Testis (tissue), 5 donors: ENCODE measurements at places on chromosomes 11 and 22. TPM values are rescaled to one million over a fixed set of nuclear protein-coding genes. Genes with fewer than 3 reads are reported as not detected.

- DNase-seq: no peak
- H3K4me3 ChIP-seq: no peak overlapping the region
- H3K27ac ChIP-seq: no peak overlapping the region
- no peaks in the 10 kb centered on the region for H3K4me1 ChIP-seq
- H3K27me3 ChIP-seq: no peaks in the 10 kb centered on the region
Measured at GRCh38 chr11:45168366-45169130, 22.1 kb downstream of the PRDM11 start.

DNA sequence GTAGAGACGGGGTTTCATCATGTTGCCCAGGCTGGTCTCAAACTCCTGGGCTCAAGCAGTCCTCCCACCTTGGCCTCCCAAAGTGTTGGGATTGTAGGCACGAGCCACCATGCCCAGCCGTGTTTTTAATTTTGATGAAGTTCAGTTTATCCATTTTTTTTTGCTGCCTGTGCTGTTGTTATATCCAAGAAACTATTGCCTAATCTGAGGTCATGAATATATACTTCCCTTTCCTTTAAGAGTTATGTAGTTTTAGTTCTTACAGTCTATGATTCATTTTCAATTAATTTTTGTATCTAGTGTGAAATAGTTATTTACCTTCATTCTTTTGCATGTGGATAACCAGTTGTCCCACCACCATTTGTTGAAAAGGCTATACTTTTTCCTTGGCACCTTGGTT is 50.3 kb upstream of the SORL1-AS1 start:
- no peak for DNase-seq
- no peaks in the 10 kb centered on the region for H3K27me3 ChIP-seq
- H3K36me3 ChIP-seq: no peaks in the 10 kb centered on the region
- H3K4me1 ChIP-seq: no peaks in the 10 kb centered on the region

DNA sequence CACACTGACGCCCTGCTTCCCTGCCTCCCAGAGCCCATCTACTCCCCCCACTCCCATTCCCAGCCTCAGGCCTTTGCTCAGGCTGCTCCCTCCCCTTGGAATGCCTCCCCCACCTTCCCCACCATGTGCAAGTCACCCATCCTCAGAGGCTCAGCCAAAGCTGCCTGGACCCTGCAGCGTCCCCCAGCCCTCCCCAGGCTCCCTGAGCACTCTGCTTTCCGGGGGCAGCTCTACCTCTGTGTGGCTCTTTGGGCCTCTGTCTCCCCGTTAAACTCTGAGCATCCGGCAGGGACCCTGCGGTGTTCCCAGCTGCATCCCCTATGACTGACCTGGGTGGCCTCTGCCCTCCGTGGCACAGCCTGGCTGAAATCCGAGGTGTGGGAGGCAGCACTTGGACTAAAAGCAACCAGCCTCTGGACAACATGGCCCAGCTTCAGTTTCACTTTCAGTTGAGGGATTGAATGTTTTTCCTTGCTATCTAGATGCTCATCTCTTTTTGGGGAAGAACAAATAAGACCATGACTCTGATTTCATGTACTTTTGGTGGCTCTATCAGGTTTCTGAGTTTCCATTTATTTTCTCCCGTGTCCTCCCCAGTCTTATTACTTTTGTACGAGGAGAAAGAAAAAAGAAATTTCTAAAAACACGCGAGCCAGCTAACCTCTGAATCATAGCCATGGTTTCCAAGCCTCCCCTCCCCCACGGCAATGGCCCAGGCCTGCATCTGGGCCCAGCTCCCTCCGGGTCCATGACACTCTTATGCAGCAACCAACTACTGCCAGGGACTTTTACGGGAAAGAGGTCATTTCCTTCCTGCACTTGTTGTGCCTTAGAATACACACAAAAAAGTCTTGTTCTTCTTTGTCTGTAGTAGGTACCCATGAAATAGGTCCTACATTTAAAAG is 3.8 kb downstream of the APOL3 start:
- no peaks in the 10 kb centered on the region for H3K36me3 ChIP-seq
- H3K27ac ChIP-seq: peak overlapping the region; percentile 90
- H3K4me3 ChIP-seq: peak overlapping the region; percentile 2
- peak; percentile 85 for DNase-seq
- peaks cover 35% of the 10 kb centered on the region for H3K4me1 ChIP-seq
- no peaks in the 10 kb centered on the region for H3K27me3 ChIP-seq

ANO9 gene
- polyA plus RNA-seq: 1.6 TPM

DNA sequence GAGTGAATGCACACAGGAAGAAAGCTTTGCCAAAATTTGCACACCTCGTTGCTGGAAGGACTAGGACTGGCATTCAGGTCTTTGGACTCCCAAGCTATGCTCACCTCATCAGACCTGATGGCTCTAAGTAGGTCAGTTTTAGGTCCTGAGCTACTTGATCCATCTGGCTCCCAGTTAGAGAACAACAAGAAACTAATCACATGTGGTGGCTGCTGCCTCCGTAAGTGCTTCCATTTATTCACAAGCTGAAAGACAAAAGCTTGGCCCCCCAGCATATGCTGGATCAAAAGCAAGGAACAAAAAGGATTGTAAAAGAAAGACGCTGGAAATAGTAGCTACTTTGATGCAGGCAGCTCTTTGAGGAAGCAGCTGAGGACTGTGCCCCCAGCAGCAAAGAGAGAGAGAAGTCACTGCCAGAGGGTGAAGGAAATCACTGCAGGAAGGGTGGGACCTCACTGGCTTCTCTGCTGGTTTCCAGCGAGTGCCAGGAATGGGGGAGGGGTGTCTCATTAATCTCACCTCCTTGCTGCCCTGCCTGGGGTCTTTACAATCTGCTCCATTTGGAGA is 268.9 kb downstream of the KIRREL3 start:
- no peaks in the 10 kb centered on the region for H3K27me3 ChIP-seq
- no peaks in the 10 kb centered on the region for H3K36me3 ChIP-seq
- no peaks in the 10 kb centered on the region for H3K4me1 ChIP-seq
- DNase-seq: no peak

GRCh38 chr11:86422371-86422770 is 47.7 kb downstream of the CCDC81 start:
- H3K36me3 ChIP-seq: no peaks in the 10 kb centered on the region
- peaks cover 3% of the 10 kb centered on the region for H3K4me1 ChIP-seq
- no peak overlapping the region for H3K4me3 ChIP-seq
- H3K27me3 ChIP-seq: no peaks in the 10 kb centered on the region
- no peak for DNase-seq
- H3K27ac ChIP-seq: no peak overlapping the region

DNA sequence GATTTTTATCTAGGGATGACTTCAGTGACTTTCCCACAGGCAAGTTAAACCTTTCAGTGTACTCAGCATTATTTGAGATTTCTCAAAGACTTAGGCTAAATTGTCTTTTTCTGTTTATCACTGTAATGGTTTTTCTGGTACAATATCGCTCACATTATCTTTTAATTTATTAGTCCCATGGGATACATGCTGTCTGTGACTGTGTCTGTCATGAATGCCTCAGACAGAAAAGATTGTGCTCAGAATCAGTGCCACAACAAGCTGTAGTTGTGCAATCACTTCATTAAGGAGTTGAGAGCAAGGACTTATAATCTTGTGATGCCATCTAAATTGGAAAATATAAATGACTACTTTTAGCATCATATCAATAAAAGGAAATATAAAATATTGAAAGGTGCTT is 2374.2 kb upstream of the RAG2 start:
- H3K27me3 ChIP-seq: no peaks in the 10 kb centered on the region
- H3K27ac ChIP-seq: no peak overlapping the region
- no peak overlapping the region for H3K4me3 ChIP-seq
- no peaks in the 10 kb centered on the region for H3K36me3 ChIP-seq
- no peaks in the 10 kb centered on the region for H3K4me1 ChIP-seq

SCARF2 gene
- polyA plus RNA-seq: 3.3 TPM

MRGPRX4 gene
- not detected for polyA plus RNA-seq

DNA sequence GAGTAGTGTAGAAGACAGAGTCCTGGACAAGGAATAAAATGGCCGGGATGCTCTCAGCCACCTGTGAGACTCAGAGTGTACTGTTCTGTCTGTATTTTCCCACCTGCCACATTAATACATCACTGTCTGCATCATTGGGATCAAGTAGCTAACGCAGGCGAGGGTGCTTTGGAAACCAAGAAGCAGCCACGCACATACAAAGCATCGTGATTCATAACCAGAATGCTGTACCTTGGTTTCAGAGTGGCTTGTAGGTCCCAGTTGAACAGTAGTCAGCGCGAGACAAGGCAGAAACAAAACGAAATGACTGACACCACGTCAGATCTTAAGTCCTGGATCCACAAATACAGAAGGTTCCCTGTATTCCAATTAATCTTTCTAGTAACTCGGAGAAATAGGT is 198.3 kb downstream of the GRIK4 start:
- no peak for DNase-seq
- H3K27me3 ChIP-seq: no peaks in the 10 kb centered on the region
- no peaks in the 10 kb centered on the region for H3K36me3 ChIP-seq
- H3K4me1 ChIP-seq: peaks cover 14% of the 10 kb centered on the region
- H3K4me3 ChIP-seq: no peak overlapping the region

CBLIF gene
- 0.54 TPM for polyA plus RNA-seq

OR51B4 gene
- not detected for polyA plus RNA-seq

DNA sequence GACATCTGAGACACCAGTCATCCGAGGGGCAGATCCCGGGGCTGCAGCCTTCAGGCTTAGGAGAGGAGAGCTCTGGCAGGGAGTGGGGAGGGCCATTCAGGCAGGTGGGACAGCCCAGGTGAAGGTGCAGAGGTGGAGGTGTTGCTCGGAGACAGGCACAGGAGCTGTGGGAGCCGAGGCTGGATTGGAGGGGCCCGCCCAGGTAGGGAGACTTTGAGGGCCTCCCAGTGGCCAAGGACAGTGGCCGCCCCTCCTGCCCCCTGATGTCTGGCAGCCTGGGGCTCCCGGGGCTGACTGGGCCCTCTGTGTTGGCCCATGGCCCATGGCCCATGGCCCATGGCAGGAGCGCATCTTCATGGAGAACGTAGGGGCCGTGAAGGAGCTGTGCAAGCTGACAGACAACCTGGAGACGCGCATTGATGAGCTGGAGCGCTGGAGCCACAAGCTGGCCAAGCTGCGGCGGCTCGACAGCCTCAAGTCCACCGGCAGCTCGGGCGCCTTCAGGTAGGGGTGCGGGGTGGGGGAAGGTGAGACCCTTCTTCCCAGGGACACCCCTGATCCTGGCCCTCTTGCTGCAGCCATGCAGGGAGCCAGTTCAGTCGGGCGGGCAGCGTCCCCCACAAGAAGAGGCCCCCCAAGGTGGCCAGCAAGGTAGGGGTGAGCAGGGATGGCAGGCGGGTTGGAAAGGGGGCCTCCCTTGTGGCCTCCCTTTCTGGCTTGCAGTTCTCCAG is 13.3 kb downstream of the TMEM258 start:
- H3K27me3 ChIP-seq: no peaks in the 10 kb centered on the region
- no peak overlapping the region for H3K27ac ChIP-seq
- H3K4me1 ChIP-seq: peaks cover 18% of the 10 kb centered on the region
- no peak overlapping the region for H3K4me3 ChIP-seq
- no peaks in the 10 kb centered on the region for H3K36me3 ChIP-seq

GRCh38 chr11:117420143-117420485 is 92.5 kb downstream of the CEP164 start:
- H3K36me3 ChIP-seq: no peaks in the 10 kb centered on the region
- H3K4me3 ChIP-seq: no peak overlapping the region
- no peak for DNase-seq
- H3K4me1 ChIP-seq: no peaks in the 10 kb centered on the region
- no peak overlapping the region for H3K27ac ChIP-seq
- H3K27me3 ChIP-seq: no peaks in the 10 kb centered on the region

DNA sequence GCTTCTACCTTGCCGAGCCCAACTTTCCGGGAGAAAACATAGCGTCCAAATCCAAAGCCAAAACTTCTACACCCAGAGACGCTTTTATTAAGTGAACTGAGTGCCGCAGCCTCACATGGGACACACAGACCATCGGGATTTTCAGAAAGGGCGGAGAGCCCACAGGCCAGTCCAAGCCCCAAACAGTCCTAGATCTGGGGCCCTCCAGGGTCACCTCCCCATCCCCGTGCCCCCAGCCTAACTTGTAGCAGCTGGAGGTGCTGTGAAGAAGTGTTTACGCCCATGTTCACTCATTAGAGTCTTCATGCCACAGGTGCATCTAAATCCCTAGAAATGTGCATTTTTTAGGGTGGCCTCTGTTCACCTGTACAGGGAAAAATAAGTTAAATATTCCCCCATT is 14.1 kb upstream of the ADORA2A start:
- no peaks in the 10 kb centered on the region for H3K27me3 ChIP-seq
- no peak for DNase-seq
- no peaks in the 10 kb centered on the region for H3K36me3 ChIP-seq

DNA sequence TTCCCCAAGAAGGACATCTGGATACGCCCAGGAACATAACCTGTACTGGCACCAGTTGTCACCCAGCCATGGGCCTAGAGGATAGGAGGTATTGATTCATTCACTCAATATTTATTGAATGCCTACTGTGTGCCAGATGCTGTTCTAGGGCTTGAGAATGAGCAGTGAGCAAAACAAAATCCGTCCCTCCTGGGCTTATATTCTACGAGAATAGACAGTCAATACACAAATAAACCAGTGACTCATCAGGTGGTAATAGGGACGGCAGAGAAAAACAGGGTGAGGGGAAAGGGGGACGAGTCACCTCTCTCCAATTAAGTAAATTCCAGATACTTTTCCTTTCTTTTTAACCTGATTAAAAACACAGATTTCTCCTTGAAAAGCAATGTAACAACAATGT is 103.5 kb downstream of the MICAL2 start:
- no peak overlapping the region for H3K4me3 ChIP-seq
- H3K27me3 ChIP-seq: no peaks in the 10 kb centered on the region
- H3K36me3 ChIP-seq: no peaks in the 10 kb centered on the region
- no peak overlapping the region for H3K27ac ChIP-seq
- peaks cover 30% of the 10 kb centered on the region for H3K4me1 ChIP-seq

DNA sequence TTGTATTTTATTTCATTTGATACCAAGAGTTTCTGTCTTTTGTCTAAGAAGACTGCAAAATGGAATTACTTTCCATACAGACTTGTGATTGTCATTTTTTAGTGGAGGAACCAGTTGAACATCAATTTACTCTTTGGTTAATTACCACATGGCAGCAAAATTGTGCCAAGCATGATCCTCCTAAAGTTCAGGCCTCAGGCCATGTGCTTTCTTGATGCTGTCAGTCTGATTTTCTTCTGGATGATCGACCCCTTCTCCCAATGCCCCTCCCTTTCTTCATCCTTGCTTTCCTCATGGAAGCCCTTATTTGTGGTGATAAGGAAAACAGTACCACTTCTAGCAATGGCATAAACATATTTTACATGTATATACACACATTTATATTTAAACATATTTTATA is 76.2 kb downstream of the SVIP start:
- no peaks in the 10 kb centered on the region for H3K27me3 ChIP-seq
- no peak overlapping the region for H3K4me3 ChIP-seq
- H3K27ac ChIP-seq: no peak overlapping the region
